ENCODE measurements at places on chromosomes 5 and 9.

GRCh38 chr5:121424976-121425375 is 426.7 kb upstream of the FTMT start:
- DNase-seq = no peak
- no peaks in the 10 kb centered on the region for H3K27me3 ChIP-seq
- no peak overlapping the region for H3K27ac ChIP-seq
- H3K36me3 ChIP-seq = no peaks in the 10 kb centered on the region
- H3K4me1 ChIP-seq = no peaks in the 10 kb centered on the region

- no peak for DNase-seq
- no peak overlapping the region for H3K27ac ChIP-seq
- peaks cover 24% of the 10 kb centered on the region for H3K4me1 ChIP-seq
- no peaks in the 10 kb centered on the region for H3K27me3 ChIP-seq
- H3K4me3 ChIP-seq = no peak overlapping the region
Observed at GRCh38 chr5:139611703-139612584, 36.2 kb upstream of the CXXC5 start.

GRCh38 chr9:13089666-13090065 is 189.8 kb downstream of the MPDZ start:
- H3K4me3 ChIP-seq = no peak overlapping the region
- no peaks in the 10 kb centered on the region for H3K36me3 ChIP-seq
- DNase-seq = no peak
- no peak overlapping the region for H3K27ac ChIP-seq

DNA sequence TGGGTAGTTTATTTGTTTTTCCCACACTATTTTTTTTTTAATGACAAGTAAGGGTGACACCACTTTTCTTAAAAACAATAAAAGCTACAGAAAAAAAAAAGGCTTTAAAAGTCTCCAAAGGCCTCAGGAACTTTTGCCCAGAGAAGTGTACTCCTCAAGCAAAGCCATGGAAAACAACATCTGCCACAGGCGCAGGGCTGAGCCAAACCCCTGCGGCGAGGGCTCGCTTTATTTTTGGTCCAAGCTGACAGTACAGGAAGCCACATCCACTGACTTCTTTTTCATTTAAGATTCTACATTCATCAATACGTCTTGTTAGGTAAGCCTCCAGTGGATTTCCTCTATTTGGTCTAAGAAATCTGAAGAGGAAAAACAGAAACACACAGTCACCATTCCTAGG is 51.9 kb upstream of the IFNK start:
- H3K36me3 ChIP-seq = no peaks in the 10 kb centered on the region
- no peaks in the 10 kb centered on the region for H3K4me1 ChIP-seq
- H3K4me3 ChIP-seq = no peak overlapping the region
- no peak overlapping the region for H3K27ac ChIP-seq
- H3K27me3 ChIP-seq = no peaks in the 10 kb centered on the region

GRCh38 chr9:15180124-15180523 is 126.9 kb downstream of the TTC39B start:
- no peaks in the 10 kb centered on the region for H3K4me1 ChIP-seq
- H3K4me3 ChIP-seq = no peak overlapping the region
- H3K36me3 ChIP-seq = peaks cover 25% of the 10 kb centered on the region
- H3K27ac ChIP-seq = no peak overlapping the region

DNA sequence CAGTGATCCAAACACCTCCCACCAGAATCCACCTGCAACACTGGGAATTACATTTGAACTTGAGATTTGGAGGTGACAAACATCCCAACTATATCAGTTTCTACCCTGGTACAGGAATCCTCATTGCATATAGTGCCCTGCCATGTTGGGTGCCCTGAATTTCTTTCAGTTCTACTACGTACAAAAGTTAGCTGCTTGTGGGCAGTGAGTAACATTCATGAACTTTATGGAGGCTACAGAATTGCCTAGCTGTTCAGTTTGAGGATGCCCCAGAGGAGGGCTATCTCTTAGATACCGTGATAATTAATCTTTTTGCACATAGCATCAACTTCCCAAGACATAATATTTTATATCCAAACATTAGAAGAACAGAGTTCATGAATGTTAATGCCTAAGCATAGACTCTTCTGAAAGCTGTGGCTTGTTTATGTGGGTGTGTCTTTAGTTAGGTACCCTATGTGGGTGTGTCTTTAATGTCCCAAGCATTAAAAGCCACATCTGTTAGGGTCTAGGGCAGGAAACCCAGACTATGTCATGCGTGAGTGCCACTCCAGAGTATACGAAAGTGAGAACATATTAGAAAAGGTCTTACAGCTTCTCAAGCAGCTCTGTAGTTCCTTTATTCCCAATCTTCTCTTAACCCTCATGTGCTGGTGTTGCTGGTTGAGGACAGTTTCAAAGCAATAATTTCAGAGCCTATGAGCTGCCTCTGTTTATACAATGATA is 47.0 kb upstream of the CHD1 start:
- no peaks in the 10 kb centered on the region for H3K27me3 ChIP-seq
- no peak overlapping the region for H3K27ac ChIP-seq
- peak; percentile 3 for DNase-seq
- no peak overlapping the region for H3K4me3 ChIP-seq
- H3K4me1 ChIP-seq = peaks cover 15% of the 10 kb centered on the region
- H3K36me3 ChIP-seq = no peaks in the 10 kb centered on the region

DNA sequence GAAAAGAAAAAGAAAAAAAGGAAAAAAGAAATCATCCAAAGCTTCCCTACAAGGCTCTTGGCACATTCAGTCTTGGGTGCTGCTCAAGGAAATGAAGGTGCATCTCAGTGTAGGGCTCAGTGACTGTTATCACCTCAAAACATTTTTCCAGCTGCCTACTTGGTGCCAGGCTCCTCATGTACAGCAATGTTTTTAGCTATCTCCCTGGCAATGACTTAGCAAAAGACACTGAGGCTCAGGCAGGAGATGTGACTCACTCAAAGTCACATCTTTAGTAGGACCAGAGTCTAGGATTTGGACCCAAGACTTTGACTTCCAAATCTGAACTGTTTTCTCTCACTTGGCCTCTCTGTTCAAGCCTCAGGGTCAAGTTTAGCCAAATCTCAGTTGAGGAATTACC is 264.2 kb downstream of the CRB2 start:
- H3K36me3 ChIP-seq = no peaks in the 10 kb centered on the region
- no peak for DNase-seq
- no peaks in the 10 kb centered on the region for H3K4me1 ChIP-seq

DNA sequence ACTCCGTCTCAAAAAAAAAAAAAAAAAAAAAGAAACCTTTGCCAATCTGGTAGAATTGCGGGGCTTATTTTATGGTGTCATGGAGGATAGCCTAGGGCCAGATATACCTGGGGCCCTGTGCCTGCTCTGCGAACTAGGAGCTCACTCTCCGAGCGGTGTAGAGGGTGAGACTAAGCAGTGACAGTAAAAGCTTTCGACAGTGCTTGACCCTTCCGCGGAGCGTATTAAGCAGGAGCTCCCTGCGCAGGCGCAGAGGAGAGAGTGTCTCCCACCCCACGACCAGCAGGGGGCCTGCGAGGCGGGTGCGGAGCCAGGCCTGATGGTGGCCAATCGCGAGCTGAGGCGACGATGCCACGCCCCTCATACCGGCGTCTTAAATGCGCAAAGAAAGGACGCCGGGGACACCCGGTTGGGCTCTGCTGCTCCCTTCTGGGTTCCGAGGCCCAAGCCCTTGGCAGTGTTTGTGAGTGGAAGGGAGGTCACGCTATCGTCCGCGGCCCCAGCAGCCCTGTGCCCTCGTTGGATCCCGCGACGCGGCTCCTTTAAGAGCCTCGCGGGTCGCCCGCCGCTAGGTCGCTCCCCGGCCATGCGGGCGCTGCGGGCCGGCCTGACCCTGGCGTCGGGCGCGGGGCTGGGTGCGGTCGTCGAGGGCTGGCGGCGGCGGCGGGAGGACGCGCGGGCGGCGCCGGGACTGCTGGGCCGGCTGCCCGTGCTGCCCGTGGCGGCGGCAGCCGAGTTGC is at the start of gene ENDOG:
TSS of gene ENDOG (plus strand) at position 402 of the 740 bp plus-strand sequence. CDS start at position 587, 185 bp downstream.
- peaks cover 19% of the 10 kb centered on the region for H3K4me1 ChIP-seq
- H3K36me3 ChIP-seq = peaks cover 8% of the 10 kb centered on the region
- H3K27me3 ChIP-seq = no peaks in the 10 kb centered on the region
- H3K27ac ChIP-seq = peak within 1 kb of the TSS; percentile 45
- DNase-seq = peak; percentile 97
- H3K4me3 ChIP-seq = peak within 1 kb of the TSS; percentile 42

- H3K27ac ChIP-seq = no peak overlapping the region
- no peaks in the 10 kb centered on the region for H3K36me3 ChIP-seq
- H3K4me3 ChIP-seq = no peak overlapping the region
- H3K4me1 ChIP-seq = no peaks in the 10 kb centered on the region
- H3K27me3 ChIP-seq = no peaks in the 10 kb centered on the region
Observed at GRCh38 chr5:17373814-17374556, 124.0 kb upstream of the TAF11L2 start.

DNA sequence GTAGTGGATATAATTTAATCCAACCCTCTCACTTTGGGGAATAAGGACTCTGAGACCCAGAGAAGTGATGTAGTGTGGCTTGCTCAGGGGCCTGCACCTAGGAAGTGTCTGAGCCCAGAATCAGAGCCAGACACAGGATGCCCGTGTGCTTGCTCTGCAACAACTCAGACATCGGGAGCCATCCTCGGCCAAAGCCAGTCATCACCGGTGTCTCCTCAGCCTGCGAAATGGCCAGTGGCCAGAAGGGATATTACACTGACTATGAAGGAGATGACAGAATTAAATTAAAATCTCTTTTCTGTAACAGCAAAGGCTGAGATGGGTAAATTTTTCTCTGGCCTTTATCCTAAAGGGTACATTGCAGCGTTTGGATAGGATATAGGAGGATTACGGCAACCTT is 102.9 kb downstream of the MARCHF11 start:
- H3K27ac ChIP-seq = no peak overlapping the region
- no peak overlapping the region for H3K4me3 ChIP-seq
- no peaks in the 10 kb centered on the region for H3K27me3 ChIP-seq
- DNase-seq = no peak
- H3K36me3 ChIP-seq = no peaks in the 10 kb centered on the region

DNA sequence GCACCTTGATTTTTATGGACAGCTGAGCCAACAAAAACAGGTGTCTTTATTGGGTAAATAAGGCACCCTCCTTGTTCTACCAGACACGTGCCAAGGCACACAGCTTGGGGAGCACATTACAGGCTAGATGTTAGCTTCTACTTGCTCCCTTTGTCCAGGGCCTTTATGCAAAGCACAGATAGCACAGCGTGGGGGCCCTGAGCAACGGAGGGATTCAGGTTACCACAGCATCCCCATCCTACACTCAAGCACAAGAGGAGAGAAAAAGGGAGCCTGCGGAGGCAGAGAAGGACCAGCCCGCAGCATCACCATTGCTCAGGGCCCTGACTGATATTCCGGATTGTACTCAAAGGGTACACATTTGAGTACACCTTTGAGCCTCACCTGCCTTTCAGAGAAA is 181.7 kb upstream of the KIF2A start:
- H3K36me3 ChIP-seq = no peaks in the 10 kb centered on the region
- no peak for DNase-seq
- H3K4me3 ChIP-seq = no peak overlapping the region
- H3K27ac ChIP-seq = no peak overlapping the region

GRCh38 chr5:151068433-151069197 is 12.2 kb downstream of the TNIP1 start:
- H3K4me1 ChIP-seq = peaks cover 85% of the 10 kb centered on the region
- H3K36me3 ChIP-seq = peaks cover 31% of the 10 kb centered on the region
- no peak overlapping the region for H3K4me3 ChIP-seq
- no peaks in the 10 kb centered on the region for H3K27me3 ChIP-seq
- peak overlapping the region; percentile 29 for H3K27ac ChIP-seq

DNA sequence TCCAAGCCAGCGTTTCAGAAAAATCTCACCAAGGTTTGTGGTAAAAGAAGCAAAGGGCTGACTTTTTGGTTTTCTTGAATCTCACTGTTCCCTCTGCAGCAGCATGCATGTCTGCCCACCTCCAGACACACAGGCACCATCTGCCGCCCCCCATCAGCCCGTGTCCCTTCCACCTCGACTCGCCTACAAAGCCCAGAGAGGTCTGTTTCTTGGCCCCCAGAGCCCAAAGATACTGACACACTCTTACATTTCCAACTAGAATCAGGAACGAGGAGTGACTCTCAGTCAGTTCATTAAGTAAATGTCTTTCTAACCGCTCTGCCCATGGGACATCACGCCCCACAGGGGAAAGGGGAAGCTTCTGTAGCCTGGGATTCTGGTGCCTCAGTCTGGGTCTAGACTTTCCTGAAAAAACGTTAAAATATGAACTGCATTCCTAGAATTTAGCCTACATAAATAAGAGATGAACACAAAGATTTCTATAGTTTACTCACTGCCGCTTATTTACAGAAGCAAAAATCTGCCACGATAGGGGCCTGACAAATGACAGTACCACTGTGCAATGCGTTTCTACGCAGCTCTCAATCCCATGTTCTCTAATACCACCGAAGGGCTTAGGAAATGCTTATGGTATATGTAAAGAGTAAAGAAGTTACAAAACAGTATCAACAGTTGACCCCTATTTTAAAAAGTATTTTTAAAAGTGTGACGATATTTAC is 4.1 kb downstream of the IL4 start:
- no peak for DNase-seq
- no peaks in the 10 kb centered on the region for H3K27me3 ChIP-seq
- H3K4me3 ChIP-seq = no peak overlapping the region
- no peak overlapping the region for H3K27ac ChIP-seq
- H3K36me3 ChIP-seq = no peaks in the 10 kb centered on the region

GRCh38 chr5:31492869-31493268 is 39.0 kb downstream of the DROSHA start:
- no peak for DNase-seq
- no peaks in the 10 kb centered on the region for H3K4me1 ChIP-seq
- H3K36me3 ChIP-seq = peaks cover 58% of the 10 kb centered on the region
- no peak overlapping the region for H3K4me3 ChIP-seq
- no peak overlapping the region for H3K27ac ChIP-seq

DNA sequence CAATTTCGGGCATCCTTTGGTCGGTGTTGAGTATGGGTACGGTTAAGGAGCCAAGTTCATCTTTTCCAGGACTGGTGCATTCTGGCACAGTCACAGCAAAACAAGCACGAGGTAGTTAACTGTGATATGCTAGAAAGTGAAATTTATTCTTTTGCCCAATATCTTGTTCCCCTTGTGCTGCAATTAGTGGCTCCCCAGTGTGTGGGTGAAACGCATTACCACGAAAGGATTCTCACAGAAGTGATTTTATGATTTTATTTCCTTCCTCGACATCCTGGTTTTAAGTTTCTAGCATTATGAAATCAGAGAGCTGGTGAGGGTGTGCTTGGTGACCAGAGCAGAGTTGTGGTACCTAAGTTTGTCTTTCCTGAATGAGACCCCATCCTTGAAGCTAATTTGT is 1.5 kb downstream of the FRMPD1 start:
- H3K27me3 ChIP-seq = peaks cover 22% of the 10 kb centered on the region
- no peak overlapping the region for H3K27ac ChIP-seq

Measured in CD4-positive, alpha-beta memory T cell (primary cell).